Aorta (tissue), 5 donors: ENCODE measurements at places on chromosomes 3 and 15. TPM values are rescaled to one million over a fixed set of nuclear protein-coding genes. Genes with fewer than 3 reads are reported as not detected.

DNA sequence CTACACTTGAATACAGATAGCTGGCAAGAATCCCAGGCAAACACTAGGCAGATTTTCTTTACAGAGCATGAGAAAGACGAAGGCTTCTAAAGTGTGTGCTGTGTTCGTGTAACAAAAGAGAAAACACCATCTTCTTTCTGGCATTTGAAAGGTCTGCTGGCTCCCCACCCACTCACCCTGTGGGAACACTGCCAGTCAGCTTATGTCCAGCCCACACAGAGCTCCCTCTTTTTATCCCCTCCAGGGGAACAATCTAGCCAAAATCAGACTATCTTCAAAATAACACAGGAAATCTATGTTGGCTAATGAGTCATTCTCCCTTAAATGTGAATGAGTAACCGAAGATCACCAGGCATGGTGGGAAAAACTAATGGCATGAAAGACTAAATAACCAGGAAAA lies 45.6 kb upstream of the PAQR5 start:
- peak; percentile 48 for DNase-seq

- no peak for DNase-seq
These were observed 43.5 kb upstream of the ETV5 start for GRCh38 chr3:186152361-186152798.

- no peak for DNase-seq
These were observed 45.0 kb downstream of the SOX2 start for GRCh38 chr3:181756645-181757297.

ANKUB1 gene
- not detected for total RNA-seq

GREM1 gene
- 35.5 TPM for total RNA-seq
